ENCODE measurements at places on chromosomes 4 and X. TPM values are rescaled to one million over a fixed set of nuclear protein-coding genes. Genes with fewer than 3 reads are reported as not detected.

CXCL11 gene
- not detected for total RNA-seq

CYSLTR1 gene
- 5.5 TPM for total RNA-seq

DNA sequence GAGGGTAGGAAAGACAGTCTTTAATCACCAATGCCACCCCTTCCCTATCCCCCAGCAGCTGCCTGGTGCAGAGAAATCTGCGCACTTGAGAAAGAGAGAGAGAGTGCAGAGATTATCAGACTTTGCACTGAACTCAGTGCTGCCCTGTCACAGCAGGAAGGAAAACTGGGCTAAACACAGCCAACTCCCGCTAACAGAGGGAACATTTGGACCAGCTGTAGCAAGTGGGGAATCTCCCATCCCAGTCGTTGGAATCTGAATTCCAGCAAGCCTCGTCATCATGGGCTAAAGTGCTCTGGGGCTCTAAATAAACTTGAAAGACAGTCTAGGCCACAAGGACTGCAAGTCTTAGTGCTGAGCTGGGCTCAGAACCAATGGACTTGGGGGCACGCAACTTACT, 168.7 kb downstream of the DLG3 start:
- DNase-seq, result no peak
- no peaks in the 10 kb centered on the region for H3K36me3 ChIP-seq
- H3K27ac ChIP-seq, result no peak overlapping the region
- no peak overlapping the region for H3K4me3 ChIP-seq
- H3K27me3 ChIP-seq, result peaks cover 5% of the 10 kb centered on the region

- no peak overlapping the region for H3K27ac ChIP-seq
- H3K4me1 ChIP-seq, result no peaks in the 10 kb centered on the region
- H3K27me3 ChIP-seq, result peaks cover 18% of the 10 kb centered on the region
- no peak overlapping the region for H3K4me3 ChIP-seq
- no peaks in the 10 kb centered on the region for H3K36me3 ChIP-seq
Measured at GRCh38 chr4:74056114-74056857, 17.8 kb upstream of the CXCL3 start.

CWH43 gene
- not detected for total RNA-seq

- DNase-seq, result no peak
- no peak overlapping the region for H3K4me3 ChIP-seq
- H3K27ac ChIP-seq, result no peak overlapping the region
- H3K4me1 ChIP-seq, result no peaks in the 10 kb centered on the region
Measured at GRCh38 chr4:41377196-41377595, 120.5 kb downstream of the UCHL1 start.

DNA sequence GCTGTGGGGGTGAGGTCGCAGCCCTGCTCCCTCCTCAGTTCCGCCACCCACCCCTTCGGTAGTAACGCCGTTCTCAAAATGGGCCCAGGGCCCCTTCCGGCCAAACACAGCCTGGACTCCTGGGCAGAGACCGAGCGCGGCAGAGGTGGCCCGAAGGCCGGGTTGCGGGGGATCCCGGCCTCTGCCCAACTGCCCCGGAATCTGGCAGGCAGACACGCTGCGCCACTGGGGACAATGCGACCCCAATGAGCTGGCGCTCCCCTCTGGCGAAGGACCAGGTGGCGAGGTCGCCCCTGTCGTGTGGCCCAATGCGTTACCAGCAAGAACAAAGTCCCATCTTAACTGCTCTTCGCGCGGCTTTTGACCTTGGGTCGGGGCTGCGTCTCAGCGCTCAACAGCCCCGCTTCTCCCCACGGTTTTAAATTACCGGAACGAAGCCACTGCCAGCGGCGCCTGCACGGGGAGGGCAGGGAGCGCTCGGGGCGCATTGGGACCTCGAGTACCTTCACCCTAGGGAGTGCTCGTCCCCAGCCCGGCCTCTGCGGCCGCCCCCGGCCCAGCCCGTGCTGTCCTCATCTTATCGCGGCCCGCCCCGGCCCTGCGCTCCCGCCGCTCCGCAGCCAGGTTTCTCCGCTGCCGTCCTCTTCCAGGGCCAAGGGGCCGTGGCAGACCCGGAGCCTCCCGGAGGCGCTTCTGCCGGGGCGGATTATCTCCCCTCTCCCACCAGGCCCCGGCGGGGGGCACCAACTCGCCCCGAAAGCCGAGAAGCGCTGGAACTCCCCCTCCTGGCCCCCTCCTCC, 22.2 kb upstream of the HMX1 start:
- no peak overlapping the region for H3K4me3 ChIP-seq
- H3K36me3 ChIP-seq, result no peaks in the 10 kb centered on the region
- no peak for DNase-seq
- H3K4me1 ChIP-seq, result peaks cover 3% of the 10 kb centered on the region
- H3K27me3 ChIP-seq, result peaks cover 49% of the 10 kb centered on the region

MMRN1 gene
- total RNA-seq, result 6.5 TPM

GRCh38 chrX:47232803-47233332, at the start of gene USP11:
Gene USP11, plus strand, starts transcription at chrX:47233009. Its CDS starts 35 bp downstream, at chrX:47233044.
- H3K4me1 ChIP-seq, result peaks cover 12% of the 10 kb centered on the region
- H3K36me3 ChIP-seq, result peaks cover 2% of the 10 kb centered on the region
- H3K4me3 ChIP-seq, result peak within 1 kb of the TSS; percentile 93
- H3K27me3 ChIP-seq, result no peaks in the 10 kb centered on the region

- DNase-seq, result no peak
- H3K27me3 ChIP-seq, result no peaks in the 10 kb centered on the region
- peak overlapping the region; percentile 12 for H3K4me3 ChIP-seq
- no peak overlapping the region for H3K27ac ChIP-seq
Measured at GRCh38 chr4:6208416-6208815, 8.1 kb upstream of the JAKMIP1 start.
